ENCODE measurements at places on chromosomes 3 and 15.

GRCh38 chr15:90530250-90531051 is 728 bp downstream of the CRTC3 start:
- DNase-seq, result no peak

GRCh38 chr3:158273656-158274055 is 163.8 kb downstream of the RSRC1 start:
- DNase-seq, result no peak

- no peak for DNase-seq
Measured at GRCh38 chr3:54800478-54800877, 127.4 kb downstream of the LRTM1 start.

- no peak for DNase-seq
Measured at GRCh38 chr15:63041974-63042876, at the start of gene TPM1. TSS of gene TPM1 (plus strand) at chr15:63042747. CDS start at chr15:63042830, 83 bp downstream.

DNA sequence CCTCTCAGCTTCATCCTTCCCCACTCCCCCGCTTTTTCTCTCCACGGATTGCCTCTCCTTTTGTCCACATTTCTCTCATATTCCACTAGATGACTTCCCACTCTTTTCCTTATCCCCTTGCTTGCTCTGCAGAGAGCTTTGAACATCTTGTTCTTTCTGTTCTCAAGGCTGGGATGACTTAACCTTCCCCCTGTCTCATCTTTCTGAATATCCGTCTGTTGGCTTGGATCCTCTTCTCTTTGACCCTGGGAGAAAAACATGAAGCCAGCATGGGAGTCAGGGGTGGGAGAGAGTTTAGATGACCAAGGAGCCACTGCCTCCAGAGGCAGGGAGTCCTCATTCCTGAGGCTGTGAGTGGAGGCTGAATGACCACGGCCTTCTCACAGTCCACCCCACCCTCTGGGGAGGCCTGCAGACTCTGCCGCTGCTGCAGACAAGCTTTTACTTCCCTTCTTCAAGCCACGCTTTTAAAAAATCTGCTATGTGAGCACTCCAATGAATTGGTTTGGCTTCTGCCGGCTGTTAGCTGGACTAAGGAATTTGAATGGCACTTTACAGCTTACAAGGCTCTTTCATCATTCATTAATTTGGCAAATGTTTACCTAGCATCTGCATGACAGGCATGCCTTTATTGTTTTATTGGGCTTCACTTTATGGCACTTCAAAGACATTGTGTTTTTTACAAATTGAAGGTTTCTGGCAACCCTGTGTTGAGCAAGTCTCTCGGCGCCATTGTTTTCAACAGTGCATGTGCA is 111.6 kb upstream of the SLC6A6 start:
- DNase-seq, result no peak

DNA sequence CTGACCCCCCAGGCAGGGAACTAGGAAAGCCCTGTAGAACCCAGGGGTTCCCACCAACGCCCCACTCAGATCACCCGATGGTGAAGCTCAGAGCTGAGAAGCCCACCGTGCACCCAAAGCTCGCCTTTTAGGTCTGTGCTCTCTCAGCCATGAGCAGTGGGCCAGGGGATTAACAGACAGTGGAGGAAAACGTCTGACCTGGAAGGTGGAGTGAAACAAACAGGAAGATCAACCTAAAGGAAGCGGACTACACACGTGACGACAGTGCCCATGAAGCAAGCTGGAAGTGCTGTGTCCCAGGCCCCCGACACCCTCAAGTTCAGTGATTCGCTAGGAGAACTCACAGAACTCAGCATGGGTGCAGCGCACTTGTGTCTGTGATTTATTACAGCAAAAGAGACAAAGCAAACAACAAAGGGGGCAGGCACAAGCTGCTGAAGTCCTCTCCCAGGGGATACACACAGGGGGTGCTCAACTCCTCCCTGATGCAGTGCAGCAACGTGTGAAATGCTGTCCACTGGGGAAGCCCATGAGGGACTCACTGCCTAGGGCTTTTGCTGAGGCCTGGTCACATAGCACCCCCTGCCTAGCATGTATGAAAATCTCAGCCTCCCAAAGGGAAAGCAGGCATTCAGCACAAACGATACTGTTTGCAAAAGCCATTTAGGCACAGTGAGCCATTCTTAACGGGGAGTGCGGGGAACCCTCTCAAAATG is 43.5 kb downstream of the CFAP92 start:
- no peak for DNase-seq

GRCh38 chr15:98996624-98997023 is 11.0 kb downstream of the PGPEP1L start:
- DNase-seq, result no peak

DNA sequence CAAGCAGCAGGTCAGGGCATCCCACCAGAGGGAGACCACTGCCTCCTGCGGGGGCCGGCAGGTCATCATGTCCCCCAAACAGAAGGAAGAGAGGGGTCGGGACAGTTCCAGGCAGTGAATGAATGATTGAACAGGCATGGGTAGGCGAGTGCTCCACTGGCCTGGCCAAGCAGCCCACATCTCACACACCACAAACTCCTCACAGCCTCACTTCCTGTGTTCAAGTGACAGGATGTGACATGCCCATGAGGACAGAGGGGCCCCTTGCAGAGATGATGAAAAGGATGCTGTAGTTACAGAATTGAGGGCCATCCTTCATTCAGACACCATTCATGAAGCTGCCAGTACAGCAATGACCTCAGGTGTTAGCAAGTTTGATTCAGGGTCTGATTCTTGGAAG is 3.7 kb downstream of the IQSEC1 start:
- DNase-seq, result no peak

DNA sequence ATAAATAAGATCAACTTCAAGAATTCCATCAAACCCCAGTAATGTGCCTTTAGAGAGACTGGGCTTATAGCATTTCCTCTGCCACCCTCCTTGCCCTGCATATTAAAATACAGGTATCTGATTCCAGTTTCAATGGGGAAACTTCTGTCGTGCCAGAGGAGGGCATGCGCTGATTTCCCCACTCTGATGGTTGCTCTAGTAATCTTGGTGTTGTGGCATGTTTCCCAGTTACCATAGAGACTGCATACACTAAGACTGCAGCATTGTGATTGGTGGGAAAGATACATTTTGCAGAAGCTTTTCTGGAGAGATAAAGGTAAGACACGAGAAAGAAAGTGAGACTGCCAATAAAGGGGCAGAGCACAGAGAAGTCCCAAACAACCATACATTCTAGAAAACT is 225.6 kb downstream of the TIGIT start:
- DNase-seq, result no peak

GRCh38 chr3:183826448-183827250 is 1.3 kb upstream of the MAP6D1 start:
- no peak for DNase-seq

- DNase-seq, result no peak
Measured at GRCh38 chr15:51377038-51377786, 35.8 kb downstream of the GLDN start.

- no peak for DNase-seq
Measured at GRCh38 chr3:27720899-27721716, 1.0 kb downstream of the EOMES start.

- DNase-seq, result no peak
Measured at GRCh38 chr15:47513471-47513870, 203.8 kb upstream of the SEMA6D start.

- no peak for DNase-seq
Measured at GRCh38 chr15:35674873-35675781, 129.2 kb upstream of the DPH6 start.

- DNase-seq, result no peak
Measured at GRCh38 chr3:55484191-55484689, 2.9 kb downstream of the WNT5A start.

DNA sequence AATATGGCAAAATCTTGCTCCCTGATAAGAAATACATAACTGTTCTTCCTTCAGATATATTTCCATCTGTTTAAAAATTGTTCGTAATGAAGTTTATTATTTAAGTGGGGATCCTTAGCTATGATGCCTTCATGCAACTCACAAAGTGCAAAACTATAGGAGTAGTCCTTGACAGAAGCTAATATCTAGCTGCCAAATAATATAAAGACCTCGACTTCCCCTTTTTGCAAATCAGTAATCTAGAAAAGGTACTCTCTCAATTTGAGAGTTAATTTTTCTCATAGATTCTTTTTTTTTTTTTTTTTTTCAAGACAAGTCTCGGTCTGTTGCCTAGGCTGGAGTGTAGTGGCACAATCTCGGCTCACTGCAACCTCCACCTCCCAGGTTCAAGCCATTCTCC is 23.0 kb downstream of the SLTM start:
- DNase-seq, result no peak

- no peak for DNase-seq
Measured at GRCh38 chr3:102129760-102130608, 280.7 kb downstream of the NFKBIZ start.

DNA sequence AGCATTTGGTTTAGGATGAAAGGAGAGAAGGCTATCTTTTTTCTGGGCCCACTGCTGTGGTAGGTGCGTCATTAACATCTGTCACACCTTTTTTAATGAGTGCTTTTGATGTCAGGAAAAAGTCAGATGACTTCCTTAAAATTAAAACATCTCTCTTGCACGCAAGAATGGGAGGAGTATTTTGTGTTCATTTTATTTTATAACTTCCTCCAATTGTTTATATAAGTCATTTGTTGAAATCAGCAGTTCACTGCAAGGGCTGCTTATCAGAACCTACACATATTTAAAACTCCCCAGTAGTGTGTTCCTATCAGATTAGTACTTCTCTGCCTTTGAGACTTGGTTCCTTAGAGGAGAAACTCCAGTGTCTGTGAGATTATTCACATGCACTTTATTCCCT is 143.8 kb downstream of the NEO1 start:
- no peak for DNase-seq

DNA sequence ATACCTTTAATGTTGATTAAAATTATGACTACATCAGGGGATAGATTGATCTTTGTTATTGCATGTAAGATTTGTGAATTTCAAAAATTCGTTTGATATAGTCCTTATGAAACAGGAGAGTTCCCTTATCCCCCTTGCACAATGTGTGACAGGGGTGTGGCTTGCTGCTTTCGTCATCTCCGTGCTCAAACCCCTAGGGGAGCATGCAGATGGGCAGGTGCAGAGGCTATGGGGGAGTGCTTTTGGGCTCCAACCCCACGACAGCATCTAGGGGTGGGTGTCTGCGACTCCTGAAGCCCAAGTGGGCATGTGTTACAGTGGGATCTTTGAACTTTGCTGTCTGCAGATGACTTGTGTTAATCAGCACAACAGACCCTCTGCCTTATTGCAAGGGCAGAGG is 360.1 kb upstream of the GOLIM4 start:
- DNase-seq, result no peak

- no peak for DNase-seq
Measured at GRCh38 chr3:56368846-56369245, 99.4 kb downstream of the ERC2 start.

- DNase-seq, result no peak
Measured at GRCh38 chr3:151918253-151919029, 45.0 kb downstream of the SUCNR1 start.

DNA sequence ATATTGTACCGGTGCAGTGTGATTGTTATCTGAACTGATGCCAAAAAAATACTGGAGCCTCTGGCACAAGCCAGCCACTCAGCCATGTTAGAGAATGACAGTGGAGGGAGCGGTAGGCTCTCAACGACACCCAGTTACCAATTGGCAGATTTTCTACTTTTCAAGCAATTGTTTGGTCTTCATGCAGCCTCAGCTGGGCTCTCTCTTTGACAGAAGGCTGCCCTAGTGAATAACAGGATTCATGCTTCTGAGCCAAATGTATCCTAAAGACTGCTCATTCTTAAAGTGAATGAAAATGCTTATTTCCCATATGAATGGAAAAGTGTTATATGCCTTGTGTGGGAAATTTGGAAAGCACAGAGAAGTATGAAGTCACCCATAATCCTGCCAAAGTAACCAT is 261.2 kb upstream of the TRIM42 start:
- no peak for DNase-seq

GRCh38 chr3:76990606-76991005 is 49.3 kb upstream of the ROBO2 start:
- DNase-seq, result no peak

DNA sequence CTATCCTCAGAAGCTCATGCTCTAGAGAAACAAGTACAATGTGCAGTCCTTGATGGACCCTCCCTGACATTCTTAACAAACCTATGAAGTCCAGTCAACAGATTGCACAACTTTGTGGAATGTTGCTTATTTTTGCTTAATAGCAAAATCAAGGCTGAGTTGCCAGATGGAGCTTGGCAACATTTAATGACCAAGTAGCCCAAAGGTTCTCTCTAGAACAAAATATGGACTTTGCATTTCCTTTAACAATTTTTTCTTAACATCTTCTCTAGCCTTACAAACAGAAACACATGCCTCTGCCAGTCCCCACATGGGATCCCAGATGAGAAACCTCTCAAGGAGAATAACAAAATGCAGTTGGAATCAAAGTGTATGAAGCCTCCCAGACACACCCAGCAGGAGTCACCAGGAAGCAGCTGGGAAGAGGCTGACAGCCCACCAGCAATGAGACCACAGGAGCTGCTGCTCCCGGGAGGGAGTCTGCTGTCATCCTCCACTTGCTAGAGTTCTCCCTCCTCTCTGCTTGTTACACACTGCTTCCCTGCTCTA is 422.5 kb upstream of the CDIN1 start:
- no peak for DNase-seq

- no peak for DNase-seq
Measured at GRCh38 chr3:59257506-59257905, 207.7 kb upstream of the CFAP20DC start.

DNA sequence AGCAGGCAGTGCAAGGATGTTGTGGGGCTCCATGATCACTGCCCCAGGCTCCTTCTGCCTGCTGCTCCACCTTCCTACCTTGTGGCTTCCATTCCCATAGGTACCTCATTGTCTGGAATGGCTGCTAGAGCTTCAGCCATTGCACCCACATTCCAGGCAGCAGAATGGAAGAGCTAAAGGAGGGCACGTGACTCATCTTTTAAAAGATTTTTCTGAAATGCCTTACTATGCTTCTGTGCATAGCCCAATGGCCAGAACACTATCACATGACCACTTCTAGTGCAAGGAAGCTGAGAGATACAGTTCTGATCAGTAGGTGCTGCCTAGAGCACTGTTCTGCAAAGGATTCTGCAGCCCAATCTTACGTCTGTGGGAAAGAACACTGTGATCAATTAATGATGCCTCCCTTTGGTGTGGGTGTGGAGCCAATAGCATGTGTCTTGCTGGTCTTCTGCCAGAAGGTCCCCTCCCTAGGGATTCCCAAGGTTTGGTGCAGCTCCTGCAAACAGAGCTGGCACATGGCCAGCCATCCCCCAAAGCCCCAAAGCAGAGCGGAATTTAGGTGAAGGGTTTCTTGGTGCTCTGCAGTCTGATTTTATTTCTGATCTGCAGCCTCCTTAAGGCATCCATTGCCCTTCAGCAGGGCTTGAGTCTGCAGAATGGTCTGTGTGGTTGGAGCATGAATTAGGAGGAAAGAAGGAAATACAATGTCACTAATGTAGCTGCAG is 34.4 kb downstream of the SPSB4 start:
- no peak for DNase-seq

DNA sequence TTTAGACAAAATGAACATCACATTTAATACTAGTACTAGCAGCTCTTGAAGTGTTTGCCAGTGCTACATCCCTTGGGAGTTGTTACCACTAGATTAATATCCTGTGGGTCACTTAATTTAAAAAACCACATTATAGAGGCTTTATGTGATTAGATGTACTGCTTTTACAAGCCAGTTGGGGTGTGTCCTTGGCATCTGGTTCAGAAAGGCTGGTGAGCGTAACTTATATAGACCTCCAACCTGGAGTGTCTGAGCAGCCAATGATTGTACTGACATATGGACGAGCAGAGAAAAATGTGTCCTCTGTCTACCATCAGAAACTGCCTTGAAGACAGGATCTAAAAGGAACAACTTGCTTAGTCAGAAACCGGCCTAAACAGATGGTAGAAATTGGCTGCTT is 306.2 kb upstream of the ATP11B start:
- no peak for DNase-seq

All from activated CD8-positive, alpha-beta memory T cell treated with anti-CD3 and anti-CD28 coated beads for 4 hours (primary cell).